ENCODE measurements at places on chromosomes 1 and 21. TPM values are rescaled to one million over a fixed set of nuclear protein-coding genes. Genes with fewer than 3 reads are reported as not detected.

The KLF17 gene
- under 0.01 TPM for total RNA-seq

The S100A8 gene
- not detected for total RNA-seq

The PINK1 gene
- 99.3 TPM for total RNA-seq

The ZNF593OS gene
- not detected for total RNA-seq

The SLC1A7 gene
- 0.12 TPM for total RNA-seq

The TCEANC2 gene
- total RNA-seq, result 3.0 TPM

The ASTN1 gene
- 0.22 TPM for total RNA-seq

The MROH9 gene
- total RNA-seq, result under 0.01 TPM
